ENCODE measurements at places on chromosomes 13 and 19.

- DNase-seq, result no peak
Measured at GRCh38 chr13:45496942-45497341, 32.2 kb downstream of the COG3 start.

DNA sequence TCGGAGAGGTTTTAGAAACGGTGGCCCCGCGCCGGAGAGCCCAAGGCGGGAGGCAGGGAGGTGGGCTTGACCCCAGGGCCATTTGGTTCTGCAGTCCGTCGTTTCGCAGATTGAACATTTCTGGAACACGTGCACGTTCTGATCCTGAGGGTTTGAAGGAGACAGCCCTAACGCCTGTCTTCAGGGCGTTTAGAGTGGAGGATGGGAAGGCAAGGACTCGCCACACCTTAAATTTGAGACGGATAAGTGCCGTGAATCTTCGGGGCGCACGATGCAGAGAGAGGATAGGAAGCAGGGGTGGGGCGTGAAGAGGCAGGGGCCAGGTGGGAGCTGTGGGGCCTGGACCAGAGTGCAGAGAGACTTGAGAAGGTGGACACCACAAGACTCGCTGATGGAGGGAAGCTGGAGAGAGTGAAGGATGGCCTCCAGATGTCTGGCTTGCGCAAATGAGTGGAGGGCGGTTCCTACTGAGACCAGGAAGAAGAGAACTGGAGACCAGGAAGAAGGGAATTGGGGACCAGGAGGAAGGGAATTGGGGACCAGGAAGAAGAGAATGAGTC, 804 bp upstream of the MIER2 start:
- no peak for DNase-seq

DNA sequence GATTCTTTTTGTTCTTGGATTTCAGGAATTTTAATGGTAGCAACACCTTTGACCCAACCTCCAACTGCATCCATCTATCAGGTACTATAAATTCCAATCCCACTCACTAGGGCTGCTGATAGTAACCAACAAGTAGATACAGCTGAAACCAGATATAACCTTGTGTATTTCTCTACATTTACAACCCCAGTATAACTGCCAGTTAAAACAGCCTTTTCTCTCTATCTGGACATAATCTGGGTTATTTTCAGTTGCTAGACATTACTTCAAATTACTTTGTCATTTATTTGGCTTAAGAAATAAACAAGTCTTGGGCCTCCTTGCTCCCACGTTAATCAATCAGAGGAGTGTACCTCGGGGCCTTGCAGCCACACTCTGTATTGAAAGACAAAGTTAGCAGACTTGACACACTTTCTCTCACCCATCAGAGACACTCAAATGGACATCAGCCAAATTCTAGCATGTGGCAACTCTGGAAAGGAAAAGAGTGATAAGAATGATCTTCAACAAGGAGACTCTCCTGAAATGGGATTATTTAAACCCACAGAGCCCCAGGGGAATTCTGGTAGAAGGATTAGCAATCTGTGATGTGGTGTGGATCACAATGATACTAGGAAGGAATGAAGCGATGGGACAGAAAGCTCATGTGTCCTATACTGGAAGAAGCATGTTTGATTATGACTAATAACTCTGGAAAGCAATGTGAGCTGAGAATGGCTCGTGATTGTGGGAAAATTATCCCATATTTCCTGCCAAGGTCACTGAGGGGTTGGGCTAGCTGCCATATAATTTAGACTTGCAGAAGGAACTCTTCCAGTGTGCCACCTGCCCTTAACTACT, 157.5 kb downstream of the FLT1 start:
- no peak for DNase-seq

- no peak for DNase-seq
Measured at GRCh38 chr19:1591421-1592023, 1.1 kb downstream of the MBD3 start.

- no peak for DNase-seq
Measured at GRCh38 chr13:93039131-93039530, 187.5 kb upstream of the GPC6 start.

DNA sequence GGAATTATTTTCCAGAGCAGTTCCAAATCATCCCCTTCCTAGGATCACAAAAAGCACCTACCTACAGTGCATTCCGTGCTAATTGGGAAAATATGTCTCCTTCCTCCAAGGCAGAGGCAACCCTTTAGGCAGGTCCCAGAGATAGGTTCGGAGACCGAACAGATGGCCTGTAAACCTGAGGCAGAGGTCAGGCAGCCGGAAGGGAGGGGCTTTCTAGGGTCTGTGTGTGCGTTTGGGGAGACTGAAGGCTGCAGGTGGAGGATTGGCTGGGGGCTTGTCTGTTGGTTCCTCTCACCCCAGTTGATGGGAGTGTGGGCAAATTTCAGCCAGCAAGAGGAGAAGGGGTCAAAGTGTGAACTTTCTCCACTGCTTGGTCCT, 7.1 kb downstream of the KCNN4 start:
- no peak for DNase-seq

DNA sequence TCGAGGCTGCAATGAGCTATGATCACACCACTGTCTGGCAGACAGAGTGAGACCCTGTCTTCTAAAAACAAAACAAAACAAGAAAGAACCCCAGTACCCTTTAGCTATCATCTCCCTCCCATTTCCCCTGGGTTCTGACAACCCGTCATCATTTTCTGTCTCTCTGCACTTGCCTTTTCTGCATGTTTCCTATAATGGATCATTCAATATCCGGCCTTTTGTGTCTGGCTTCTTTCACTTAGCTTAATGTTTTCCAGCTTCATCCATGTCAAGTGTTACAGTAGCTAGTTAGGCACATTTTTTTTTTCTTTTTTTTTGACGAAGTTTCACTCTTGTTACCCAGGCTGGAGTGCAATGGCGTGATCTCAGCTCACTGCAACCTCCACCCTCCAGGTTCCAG, 16.5 kb downstream of the AP2S1 start:
- DNase-seq, result no peak

DNA sequence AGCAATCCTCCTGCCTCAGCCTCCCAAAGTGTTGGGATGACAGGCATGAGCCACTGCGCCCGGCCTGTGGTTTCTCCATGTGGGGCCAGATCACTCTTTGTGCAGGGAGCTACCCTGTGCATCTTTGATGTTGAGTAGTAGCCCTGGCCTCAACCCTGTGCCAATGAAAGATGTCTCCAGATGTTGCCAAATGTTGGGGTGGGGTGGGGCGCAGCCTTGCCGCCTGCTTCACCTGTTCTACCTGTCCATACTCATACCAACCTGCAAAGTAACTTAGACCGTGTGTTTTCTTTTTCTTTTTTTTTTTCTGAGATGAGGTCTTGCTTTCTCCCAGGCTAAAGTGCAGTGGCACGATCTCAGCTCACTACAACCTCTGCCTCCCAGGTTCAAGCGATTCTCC, 20.9 kb downstream of the IER2 start:
- DNase-seq, result no peak

DNA sequence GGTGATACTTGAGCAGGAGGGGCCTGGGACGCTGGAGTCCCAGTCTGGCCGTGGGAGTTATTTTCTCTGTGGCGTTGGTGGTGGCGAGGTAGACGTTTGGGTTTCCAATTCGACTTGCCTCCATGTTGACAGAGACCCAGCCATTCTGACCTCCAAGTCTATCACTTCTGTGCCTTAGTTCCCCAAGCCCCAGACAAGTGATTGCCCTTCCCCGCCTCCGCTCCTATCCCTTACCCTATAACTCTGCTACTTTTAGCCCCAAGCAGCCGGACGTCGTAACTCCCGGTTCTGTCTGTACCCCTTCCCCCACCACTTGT, 549 bp downstream of the TIMM50 start:
- DNase-seq, result no peak

DNA sequence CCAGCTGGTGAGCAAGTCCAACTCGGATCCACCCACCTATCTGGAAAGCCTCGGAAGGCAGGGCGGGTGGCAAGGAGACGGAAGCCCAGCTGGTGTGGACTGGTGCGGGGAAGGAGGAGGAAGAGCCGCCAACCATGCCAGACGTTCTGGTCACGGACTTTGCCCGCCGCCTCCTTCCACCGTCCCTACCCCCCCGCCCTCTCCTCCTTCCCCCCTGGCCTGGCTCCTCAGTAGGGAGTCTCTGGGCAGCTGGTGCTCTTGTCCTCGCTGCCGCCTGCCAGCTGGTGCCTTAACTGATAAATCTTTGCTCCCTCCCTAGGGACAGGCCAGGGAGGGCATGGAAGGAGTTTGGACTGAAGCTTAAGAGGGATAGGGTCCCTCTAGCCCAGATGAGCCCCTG, 4.8 kb downstream of the SYNGR4 start:
- DNase-seq, result no peak

- no peak for DNase-seq
Measured at GRCh38 chr13:54953786-54954185, 1925.2 kb downstream of the OLFM4 start.

DNA sequence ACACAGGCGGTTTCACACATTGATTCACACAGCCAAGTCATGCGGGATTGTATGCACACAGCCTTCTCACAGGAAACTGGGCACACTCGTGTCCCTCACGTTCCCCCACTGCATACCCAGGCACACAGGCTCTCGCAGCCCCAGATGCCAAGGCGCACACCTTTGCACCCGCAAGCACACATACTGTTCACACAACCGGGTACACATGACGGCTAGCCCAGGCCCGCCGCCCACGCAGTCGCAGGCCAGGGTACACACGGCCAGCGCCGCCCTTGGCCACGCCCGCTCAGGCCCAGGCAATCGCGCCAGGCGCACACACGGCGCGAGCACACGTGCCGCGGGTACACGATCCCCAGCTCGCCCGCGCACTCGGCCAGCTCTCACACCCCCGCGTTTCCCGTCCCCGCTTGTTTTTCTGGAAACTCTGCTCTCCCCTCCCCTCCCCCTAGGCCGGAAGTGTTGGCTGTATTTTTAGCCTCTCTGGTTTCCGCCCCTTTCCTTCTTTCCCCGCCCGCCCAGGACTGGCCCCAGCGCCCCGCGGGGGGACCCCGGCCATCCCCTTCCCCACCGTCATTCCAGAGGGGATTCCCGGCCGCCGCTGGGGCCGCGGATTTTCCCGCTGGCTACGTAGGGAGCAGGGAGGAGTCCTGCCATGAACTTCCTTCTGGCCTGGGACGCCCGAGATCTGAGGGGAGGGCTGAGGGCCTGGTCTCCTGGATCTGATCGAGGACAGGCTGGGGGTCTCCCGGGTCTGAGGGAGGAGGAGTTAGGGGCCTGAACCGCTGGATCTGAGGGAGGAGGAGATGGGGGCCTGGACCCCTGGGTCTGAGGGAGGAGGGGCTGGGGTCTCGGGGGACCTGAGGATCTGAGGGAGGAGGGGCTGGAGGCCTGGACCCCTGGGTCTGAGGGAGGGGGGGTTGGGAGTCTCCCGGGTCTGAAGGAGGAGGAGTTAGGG, 4.0 kb upstream of the ZFP36 start:
- peak; percentile 85 for DNase-seq

- no peak for DNase-seq
Measured at GRCh38 chr13:35005051-35005450, 63.0 kb downstream of the NBEA start.

GRCh38 chr13:105971738-105972137, 563.7 kb downstream of the EFNB2 start:
- DNase-seq, result no peak

DNA sequence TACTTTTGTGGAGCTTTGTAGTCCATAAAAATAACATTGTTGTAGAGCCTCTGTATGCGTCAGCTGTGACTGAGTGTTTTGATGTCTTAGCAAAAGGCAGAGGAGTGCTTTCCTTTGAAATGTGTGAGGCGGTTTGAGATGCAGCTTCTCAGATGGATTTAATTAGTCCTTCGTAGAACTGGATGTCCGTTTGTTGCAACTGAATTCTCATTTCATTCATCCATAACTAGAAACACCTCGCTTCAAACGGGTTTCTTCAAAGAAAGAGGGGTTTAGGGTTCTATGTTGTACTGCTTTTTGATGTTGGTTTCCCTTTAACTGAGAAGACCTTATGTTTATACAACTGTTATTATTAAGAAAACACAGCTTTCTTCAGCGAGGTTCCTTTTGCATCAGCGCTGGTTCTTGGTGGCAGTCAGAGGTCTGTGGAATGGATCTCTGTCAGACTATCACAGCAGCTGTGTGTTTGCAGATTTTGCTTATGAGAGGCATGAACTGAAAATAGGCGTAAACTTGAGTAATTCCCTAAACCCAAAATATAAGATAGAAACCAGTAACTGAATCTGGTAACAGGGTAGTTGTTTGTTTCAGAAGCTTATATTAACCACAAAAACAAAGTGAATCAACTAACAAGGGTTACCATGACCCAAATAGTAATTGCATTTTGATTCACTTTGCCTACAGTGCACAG, 194.4 kb downstream of the GGACT start:
- DNase-seq, result no peak

GRCh38 chr19:45235485-45235884, 9.7 kb downstream of the EXOC3L2 start:
- no peak for DNase-seq

DNA sequence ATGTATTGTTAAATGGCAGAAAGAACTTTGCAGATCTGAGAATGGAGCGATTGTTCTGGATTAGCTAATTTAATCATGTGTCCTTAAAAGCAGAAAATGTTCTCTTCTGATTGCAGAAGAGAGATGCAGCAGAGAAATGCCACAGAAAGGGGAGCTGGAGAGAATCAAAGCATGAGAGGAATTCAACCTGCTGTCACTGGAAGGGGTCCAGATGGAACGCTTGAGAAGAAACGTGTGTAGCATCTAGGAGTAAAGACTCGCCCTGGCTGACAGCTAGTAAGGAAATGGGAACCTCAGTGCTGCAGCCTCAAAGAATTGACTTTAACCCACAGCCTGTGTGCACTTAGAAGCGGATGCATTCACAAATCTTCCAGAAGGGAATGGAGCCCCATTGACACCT, 502.8 kb downstream of the KLF12 start:
- DNase-seq, result no peak

DNA sequence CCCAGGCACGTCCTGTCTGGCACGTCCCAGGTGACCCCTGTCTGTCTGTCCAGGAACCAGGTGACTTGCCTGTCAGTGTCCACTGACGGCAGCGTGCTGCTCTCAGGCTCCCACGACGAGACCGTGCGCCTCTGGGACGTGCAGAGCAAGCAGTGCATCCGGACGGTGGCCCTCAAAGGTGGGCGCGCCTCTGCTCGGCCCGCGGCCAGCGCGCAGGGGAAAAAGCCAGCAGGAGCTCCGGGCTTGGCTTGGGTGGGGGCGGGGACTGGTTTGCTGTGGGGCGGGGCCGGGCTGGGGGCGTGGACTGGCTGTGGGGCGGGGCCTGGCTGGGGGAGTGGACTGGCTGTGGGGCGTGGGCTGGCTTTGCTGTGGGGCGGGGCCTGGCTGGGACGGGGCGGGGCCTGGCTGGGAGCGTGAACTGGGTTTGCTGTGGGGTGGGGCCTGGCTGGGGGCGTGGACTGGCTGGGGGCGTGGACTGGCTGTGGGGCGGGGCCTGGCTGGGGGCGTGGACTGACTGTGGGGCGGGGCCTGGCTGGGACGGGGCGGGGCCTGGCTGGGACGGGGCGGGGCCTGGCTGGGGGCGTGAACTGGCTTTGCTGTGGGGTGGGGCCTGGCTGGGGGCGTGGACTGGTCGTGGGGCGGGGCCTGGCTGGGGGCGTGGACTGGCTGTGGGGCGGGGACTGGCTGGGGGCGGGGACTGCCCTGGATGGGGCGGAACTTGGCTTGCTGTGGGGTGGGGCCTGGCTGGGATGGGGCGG, 7.2 kb downstream of the WDR18 start:
- peak; percentile 22 for DNase-seq

Measured in hematopoietic multipotent progenitor cell treated with erythropoietin and hydrocortisone succinate and interleukin-3 and kit ligand, for 15 days (in vitro differentiated cells).